ENCODE measurements at places on chromosomes 12 and 14.

GRCh38 chr14:43031598-43031997, 1424.9 kb downstream of the LRFN5 start:
- no peak for DNase-seq

DNA sequence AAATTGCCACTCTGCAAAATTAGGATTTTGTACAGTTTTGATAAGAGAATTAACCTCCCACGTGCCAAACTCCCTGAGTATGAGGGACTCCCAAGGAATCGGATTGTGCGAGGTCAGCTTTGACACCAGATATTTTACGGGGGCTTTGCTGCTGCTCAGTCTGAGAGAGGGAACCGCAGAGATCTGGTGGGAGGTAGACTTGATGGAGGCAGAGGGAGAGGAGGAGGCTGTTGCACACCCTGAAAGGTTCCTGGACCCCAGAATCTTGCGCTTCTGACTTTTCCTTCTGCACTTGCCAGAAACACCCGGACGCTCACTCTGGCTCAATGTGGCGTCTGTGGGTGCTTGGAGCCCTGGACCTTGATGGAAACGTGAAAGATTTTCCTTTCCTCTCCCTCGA, 83.9 kb downstream of the PAPOLA start:
- no peak for DNase-seq

DNA sequence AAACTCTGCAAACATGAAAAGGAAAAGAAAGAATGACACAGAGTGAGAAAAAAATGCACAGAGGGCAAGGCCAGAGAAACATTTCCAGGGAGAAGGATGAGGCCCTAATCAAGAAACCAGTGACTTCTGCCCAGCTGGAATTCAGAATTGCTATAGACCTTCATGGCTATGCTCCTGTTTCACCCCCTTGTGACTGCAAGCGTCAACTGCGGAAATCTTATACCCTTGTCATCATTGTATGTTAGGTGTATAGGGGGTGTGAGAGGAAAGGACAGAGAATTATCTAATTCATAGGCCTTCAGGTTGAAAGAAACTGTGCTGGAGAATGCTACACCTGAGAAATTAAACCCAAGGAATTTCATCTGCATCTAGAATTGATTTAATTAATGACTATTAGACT, 117.5 kb downstream of the SLC25A21 start:
- DNase-seq: no peak

- no peak for DNase-seq
Observed at GRCh38 chr12:32120419-32120818, 13.8 kb downstream of the BICD1 start.

- DNase-seq: no peak
Observed at GRCh38 chr12:90030726-90031125, 322.1 kb upstream of the ATP2B1 start.
